Activated CD4-positive, alpha-beta T cell treated with anti-CD3 and anti-CD28 coated beads, Interleukin-2, amount 10 ng/mL, durations not matched to agents 7 days and 5 days (primary cell): ENCODE measurements at places on chromosomes 2 and 18.

DNA sequence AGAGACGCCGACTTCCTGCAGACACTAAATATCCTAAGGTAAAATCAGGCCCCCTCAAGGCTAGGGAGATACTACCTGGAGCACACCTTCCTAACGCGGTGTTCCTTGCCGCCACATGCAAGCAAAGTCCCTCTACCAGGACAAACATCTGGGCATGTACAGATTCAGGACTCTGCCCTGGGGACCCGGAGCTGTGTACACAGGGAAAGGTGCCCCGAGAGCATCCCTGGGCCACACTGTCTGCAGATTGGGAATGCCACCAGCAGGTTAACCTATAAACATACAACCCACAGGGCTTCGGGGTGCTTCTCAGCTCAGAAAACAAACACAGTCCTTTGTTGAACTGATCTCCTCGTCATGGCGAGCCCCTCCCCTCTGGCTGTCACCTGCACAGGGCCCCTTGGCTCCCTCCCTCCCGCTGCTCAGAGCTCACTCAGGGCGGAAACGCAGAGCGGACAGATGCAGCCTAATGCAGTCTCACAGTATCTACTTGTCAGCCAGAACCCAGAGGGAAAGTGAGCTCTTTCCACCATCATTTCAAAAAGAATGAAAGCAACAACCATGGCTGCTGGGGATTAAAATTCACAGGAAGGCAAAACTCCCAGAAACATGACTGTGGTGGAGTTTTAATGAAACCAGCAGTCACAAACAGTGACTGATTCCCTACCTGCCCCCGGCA lies 218.8 kb downstream of the HDAC4 start:
- no peak for DNase-seq

- no peak for DNase-seq
Observed at GRCh38 chr18:75172299-75173124, 36.4 kb downstream of the PTGR3 start.

GRCh38 chr18:5640939-5641338 lies 97.1 kb upstream of the EPB41L3 start:
- DNase-seq = no peak

DNA sequence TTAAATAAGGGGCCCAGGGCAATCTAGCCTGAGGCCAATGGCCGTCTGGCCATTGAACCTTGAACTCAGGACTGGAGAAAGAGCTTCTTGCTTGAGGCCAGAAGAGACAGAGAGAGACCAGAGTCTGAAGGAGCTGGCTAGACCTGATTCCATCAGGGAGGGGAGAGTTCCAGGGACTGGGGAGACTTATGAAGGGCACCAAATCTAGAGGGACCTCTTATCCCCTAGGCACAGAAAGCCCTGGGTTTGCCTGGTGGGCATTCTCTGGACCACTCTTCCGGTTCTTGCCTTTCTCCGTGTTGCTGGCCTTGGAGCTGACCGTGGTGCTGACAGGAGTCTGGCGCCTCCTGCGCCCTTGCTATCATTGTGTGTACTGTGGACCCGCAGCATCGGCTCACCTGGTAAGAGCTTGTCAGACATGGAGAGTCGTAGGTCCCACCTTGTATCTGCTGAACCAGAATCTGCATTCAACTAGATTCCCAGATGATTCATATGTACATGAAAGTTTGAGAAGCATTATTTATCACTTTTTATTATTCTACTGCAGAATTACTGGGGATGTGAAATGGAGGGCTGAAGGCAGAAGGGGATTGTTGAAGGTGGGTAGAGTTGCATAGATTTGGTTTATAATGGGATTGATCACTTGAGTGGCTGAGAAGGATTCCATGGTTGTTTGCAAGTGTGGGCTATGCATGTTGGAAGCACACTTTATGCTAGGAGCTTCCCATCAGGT lies 4.3 kb upstream of the TRPM8 start:
- DNase-seq = peak; percentile 35

- DNase-seq = no peak
Observed at GRCh38 chr2:37080689-37081088, 3.5 kb downstream of the HEATR5B start.

- DNase-seq = no peak
Observed at GRCh38 chr2:165253178-165253577, 14.0 kb downstream of the SCN2A start.

GRCh38 chr2:105390454-105390853 lies 8.4 kb downstream of the FHL2 start:
- DNase-seq = no peak

DNA sequence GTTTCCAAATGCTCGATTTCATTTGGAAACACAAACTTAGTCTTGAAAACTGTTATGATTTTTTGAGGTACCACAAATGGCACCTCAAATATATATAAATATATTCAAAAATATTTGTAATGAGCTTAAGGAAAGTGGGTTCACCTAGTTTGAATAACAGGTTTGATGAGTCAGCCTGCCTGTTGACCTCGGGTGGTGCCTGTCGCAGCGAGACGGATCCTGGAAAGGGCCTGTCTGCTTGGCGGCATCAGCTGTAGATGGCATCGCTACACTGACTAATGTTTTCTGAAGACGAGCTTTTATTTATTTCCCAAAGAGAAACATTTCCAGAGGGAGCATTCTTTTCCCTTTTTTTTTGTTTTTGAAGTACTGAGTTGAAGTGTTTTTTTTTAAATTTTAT lies 6.9 kb downstream of the ALLC start:
- no peak for DNase-seq

- DNase-seq = no peak
Observed at GRCh38 chr18:26565514-26565913, 17.2 kb upstream of the KCTD1 start.

DNA sequence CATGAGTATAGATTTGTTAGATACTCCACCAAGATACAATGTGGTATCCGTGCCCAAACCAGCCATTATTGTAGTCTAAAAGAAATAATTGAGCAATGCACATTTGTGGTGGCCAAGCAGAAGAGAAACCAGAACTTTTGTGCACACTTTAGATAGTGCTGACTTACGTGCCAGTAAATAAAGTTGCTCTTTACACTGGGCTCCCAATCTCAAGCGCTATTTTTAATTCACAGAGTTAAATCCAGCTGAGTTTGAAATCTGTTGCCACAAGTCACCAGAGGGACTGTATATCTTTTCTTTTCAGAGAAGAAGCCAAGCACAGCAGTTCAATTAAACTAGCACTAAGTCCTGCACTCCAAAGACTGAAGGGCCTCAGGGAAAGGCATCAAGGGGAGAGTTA lies 680.4 kb downstream of the TDRD15 start:
- no peak for DNase-seq
